ENCODE measurements at places on chromosomes 12 and 14.

DNA sequence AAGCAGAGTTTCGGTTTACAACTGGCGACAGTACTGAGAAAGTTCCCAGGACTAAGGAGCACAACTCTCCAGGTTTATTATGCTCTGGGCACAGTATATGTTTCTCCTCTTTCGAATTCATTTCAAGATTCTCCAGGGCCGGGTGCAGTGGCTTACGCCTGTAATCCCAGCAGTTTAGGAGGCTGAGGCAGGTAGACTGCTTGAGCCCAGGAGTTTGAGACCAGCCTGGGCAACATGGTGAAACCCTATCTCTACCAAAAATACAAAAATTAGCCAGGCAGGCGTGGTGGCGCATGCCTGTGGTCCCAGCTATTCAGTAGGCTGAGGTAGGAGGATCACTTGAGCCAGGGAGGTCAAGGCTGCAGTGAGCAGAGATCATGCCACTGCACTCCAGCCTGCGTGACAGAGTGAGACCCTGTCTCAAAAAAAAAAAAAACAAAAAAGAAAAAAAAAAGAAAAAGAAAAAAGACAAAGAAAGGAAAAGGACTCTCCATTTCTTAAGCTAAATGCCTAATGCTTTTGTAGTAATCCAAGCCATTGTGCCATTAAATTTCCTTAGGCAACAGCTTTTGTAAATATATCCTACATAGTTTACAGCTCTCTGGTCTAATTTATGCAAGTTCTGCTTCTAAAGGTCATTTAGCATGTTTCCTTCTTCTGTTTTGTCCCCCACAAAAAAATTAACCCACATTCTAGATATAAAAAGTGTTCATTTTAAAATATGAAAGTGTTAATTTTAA, 34.8 kb downstream of the ATL1 start:
- no peak overlapping the region for H3K4me3 ChIP-seq
- H3K4me1 ChIP-seq, result peaks cover 14% of the 10 kb centered on the region
- H3K36me3 ChIP-seq, result no peaks in the 10 kb centered on the region
- no peak for DNase-seq
- peak overlapping the region; percentile 74 for H3K27ac ChIP-seq

- H3K36me3 ChIP-seq, result no peaks in the 10 kb centered on the region
- no peak overlapping the region for H3K27ac ChIP-seq
- peaks cover 2% of the 10 kb centered on the region for H3K27me3 ChIP-seq
- no peak overlapping the region for H3K4me3 ChIP-seq
Observed at GRCh38 chr12:93459097-93459496, 8.2 kb upstream of the MRPL42 start.

DNA sequence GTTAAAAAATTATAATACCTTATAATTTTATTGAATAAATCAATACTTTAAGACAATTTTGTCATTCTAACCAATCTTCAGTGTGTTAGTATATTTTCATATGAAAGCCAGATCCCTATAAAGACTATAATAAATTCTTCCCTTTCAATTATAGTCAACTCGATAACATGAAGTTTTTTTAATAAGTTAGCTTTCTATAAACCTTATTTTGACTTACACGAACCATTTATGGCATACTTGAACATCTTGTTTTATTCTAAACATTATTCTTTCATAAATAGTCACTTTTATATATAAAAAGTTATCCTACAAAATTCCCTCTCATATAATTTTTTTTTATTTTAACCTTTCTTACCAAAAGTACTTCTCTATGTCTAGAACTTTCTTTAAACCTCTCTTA, 1002.3 kb downstream of the TMEM121 start:
- DNase-seq, result no peak
- no peaks in the 10 kb centered on the region for H3K27me3 ChIP-seq
- H3K4me3 ChIP-seq, result no peak overlapping the region

DNA sequence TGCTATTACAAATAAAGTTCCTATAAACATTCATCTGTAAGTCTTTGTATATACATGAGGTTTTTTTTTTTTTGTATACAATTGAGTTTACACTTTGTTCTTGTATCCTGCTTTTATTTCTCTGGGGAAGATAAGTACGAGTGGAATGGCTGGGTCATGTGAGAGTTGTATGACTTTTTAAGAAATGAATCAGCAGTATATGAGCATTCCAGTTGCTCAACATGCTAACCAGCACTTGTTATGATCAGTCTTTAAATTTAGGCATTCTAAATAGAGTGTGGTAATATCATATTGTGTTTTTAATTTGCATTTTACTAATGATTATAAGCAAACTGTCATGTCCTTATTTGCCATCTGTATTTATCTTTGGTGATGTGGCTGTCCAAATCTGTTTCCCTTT, 44.7 kb upstream of the AMIGO2 start:
- no peaks in the 10 kb centered on the region for H3K36me3 ChIP-seq
- no peak overlapping the region for H3K27ac ChIP-seq
- H3K4me3 ChIP-seq, result no peak overlapping the region

GRCh38 chr12:3061059-3061458, 16.1 kb upstream of the TSPAN9 start:
- H3K27me3 ChIP-seq, result peaks cover 18% of the 10 kb centered on the region
- H3K4me3 ChIP-seq, result no peak overlapping the region
- no peaks in the 10 kb centered on the region for H3K4me1 ChIP-seq
- no peak overlapping the region for H3K27ac ChIP-seq

GRCh38 chr12:104769144-104769561, 188.9 kb downstream of the SLC41A2 start:
- no peaks in the 10 kb centered on the region for H3K27me3 ChIP-seq
- H3K27ac ChIP-seq, result no peak overlapping the region
- no peak for DNase-seq
- peaks cover 2% of the 10 kb centered on the region for H3K36me3 ChIP-seq
